ENCODE measurements at places on chromosomes 4 and X.

DNA sequence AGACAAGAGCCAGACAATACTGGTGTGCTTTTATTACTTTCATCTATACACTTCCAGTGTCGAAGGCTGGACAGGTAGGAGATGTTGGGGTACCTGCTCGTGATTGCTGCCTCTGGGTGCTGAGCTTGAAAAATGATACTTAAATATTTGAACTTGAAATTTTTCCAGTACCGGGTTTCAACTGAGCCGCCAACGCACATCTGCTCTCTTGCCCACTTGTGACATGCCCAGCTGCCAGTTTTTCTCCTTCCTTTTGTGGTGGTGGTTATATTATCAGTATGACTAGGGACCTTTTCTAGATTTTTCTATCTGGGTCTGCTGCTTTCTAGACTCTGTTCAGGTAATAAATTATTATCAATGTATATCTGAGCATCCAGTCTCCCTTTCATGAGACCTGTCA lies 3.4 kb downstream of the OGT start:
- DNase-seq, result no peak

- DNase-seq, result no peak
Observed at GRCh38 chr4:33724685-33725084, 2519.6 kb downstream of the ARAP2 start.

- no peak for DNase-seq
Observed at GRCh38 chrX:17086317-17086716, 139.9 kb downstream of the REPS2 start.

- DNase-seq, result no peak
Observed at GRCh38 chr4:156173486-156173885, 219.8 kb upstream of the CTSO start.

DNA sequence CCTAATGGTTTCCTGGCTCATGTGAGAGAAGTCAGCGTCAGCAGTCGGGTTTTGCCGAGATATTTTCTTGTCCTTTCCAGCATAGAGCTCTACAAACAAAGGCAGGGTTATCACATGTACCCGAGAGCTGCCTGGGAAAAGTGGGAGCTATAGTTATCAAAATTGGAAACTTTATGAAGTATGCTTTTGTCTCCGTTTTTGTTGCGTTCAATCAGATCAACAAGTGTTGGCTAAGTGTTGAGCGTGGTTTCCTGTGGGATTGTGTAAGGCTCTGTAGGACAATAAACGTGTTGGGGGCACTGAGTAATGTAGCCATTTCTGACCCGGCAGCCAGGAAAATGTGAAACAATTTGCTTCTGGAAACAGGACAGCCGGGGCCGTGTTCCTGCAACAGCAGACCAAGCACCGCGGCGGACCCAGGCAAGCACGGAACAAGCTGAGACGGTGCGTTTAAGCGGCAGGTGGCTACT lies at the start of gene BMX:
Gene BMX, plus strand, starts transcription at position 311 of the 470 bp plus-strand sequence. CDS start 7,547 bp downstream, outside the sequence.
- DNase-seq, result no peak

DNA sequence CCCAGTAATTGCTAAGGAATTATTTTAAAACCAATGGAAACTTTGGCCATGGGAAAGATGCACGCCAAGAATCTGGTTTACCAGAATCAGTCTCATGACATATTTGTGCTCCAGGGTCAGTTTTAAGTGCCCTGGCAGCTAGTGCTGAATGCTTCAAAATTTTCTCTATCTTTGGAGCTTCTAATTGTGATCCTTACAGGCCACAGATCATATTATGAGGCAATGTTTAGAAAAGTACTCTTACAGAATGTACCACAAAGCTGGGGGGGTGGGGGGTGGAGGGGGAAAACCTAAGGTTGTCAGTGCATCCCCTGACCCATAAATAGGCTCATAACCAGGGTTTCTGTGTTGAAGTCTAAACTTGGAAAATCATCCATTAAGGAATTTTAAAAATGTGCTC lies 514.5 kb downstream of the INPP4B start:
- DNase-seq, result peak; percentile 39

DNA sequence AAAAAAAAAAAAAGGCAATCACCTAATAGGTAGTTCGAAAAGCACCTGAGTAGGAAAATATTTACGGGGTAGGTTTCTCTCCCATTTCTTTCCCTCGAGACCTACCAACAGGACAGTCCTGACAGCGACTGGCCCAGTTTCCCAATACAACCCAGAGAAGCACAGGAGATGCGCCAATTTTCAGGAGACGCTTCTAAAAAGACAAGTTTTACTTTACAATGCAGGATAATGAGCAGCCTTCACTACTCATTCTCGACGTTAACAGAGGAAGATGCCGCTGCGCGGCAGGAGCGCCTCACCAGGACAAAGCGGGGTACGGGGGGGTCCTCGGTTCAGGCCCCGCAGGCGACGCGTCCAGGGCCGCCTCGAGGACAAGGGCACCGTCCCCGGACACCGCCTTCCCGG lies 708 bp downstream of the BCLAF3 start:
- no peak for DNase-seq

- DNase-seq, result no peak
Observed at GRCh38 chr4:86044593-86044985, 315.3 kb downstream of the MAPK10 start.

GRCh38 chr4:15894393-15894792 lies 44.1 kb downstream of the FGFBP1 start:
- DNase-seq, result no peak

DNA sequence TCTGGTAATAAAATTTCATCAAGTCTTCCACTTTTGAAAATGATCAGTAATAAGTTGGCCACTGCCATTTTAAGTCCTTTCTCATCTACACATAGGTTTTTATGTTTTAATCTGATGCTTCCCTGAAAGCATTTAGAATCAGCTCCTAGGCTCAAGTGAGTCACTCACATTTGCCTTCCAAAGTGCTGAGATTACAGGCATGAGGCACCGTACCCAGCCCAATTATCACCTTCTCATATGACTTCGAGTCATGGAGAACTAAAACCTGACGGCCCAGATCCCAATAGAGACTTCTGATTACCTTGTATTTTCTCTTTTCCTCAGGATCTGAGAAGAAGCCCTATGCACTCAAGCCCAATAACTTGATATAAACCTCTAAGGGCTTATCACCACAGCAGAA lies 140.8 kb downstream of the OPHN1 start:
- no peak for DNase-seq

DNA sequence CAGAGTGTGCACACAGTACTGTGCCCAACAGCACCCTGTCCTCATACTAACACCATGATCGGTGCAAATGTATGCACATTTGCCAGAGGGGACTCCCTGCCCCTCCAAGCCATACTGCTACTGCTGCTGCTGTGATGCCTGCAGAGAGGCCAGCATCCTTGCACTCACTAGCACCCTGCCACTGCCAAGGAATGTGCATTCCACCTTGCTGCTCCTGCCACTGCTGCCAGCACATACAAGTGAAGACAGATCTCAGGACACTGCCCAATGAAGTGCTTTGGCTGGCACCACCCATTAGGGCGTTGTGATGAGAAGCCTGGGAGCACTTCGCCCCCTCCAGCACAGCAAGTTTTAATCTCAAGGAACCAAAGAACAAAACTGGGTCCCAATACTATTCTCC lies 146.3 kb upstream of the DMD start:
- no peak for DNase-seq

- DNase-seq, result no peak
Observed at GRCh38 chr4:186148336-186148975, 42.9 kb upstream of the CYP4V2 start.

DNA sequence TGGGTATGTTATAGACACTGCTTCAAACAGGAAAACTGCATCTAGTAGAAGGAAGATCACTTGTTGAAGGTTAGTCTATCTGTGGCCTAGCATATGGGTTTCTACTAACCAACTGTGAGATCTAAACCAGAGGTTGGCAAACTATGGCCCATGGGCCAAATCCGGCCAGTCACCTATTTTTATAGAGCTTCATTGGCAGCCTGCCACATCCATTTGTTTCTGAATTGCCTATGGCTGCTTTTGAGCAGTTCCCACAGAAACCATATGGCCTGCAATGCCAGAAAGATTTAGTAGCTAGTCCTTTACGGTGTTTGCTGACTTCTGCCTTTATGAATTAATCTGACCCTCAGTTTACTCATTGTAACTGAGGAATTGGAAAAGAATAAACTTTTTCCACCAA lies 71.1 kb downstream of the MID1 start:
- no peak for DNase-seq

GRCh38 chr4:107472265-107472948 lies 247.6 kb downstream of the PAPSS1 start:
- DNase-seq, result no peak

DNA sequence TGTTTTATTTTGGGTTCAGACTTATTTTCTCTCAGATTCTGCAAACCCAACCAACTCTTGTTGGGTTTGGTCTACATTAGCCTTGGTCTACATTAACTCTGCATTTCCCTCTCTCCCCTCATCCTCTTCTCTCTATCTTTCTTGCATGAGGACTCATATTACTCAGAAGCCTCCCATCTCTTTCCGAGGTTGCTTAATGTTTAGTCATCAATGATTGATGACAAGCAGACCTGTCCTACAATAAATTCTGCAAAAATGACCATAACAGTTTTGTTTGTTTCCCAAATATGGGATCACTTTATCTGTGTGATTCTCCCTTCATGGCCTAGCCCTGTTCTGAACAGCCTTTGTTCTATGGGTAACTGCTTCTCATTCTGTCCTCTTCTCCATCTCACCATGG lies 75.2 kb downstream of the GABRB1 start:
- no peak for DNase-seq

DNA sequence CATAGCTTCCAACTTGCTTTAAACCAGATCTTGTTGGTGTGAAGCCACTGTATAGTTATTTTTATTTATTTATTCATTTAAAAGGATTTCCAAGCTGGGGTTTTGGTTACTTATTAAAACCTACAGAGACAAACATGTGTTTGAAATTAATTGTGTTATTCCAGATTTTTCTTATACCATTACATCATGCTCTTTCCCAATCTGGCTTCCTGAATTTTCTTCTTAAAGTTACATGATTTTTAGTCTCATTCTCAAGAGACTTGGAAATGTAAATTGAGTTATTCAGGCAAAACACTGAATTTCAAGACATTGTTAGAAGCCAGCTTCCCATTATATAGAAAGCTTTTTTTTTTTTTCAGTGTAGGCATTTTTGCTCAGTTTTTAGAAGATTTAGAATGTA lies 381.9 kb downstream of the IL1RAPL1 start:
- peak; percentile 12 for DNase-seq

- no peak for DNase-seq
Observed at GRCh38 chr4:111214371-111214770, 591.5 kb upstream of the PITX2 start.

DNA sequence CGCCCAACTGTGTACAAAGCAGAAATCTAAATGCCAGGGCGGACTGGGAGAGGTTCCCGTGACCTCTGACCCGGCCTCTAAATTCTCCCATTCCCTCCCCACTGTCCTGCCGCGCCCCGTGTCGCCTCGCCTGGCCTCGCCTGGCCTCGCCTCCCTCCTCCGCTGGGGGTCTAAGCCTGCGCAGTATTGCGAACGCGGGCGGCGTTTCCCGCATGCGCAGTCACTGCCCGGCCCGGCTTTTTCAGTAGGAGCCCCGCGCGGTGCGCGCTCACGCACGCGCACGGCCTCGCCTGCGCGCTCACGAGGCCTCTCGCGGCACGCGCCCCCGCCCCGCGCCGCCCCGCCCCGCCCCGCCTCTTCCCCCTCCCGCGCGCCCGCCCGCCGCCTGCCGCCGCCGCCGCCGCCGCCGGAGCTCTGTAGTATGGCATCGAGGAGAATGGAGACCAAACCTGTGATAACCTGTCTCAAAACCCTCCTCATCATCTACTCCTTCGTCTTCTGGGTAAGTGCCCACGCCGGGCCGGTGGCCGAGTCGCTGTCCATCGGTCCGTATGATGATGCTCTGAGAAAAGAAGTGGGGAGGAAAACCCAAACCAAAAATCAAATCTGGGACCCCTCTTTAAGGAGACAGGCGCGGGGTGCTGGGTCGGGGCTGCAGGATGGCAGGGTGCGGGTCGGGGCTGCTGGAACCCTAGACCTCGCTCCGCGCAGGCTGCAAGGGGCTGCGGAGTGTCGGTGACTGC lies at the start of gene TSPAN7:
Gene TSPAN7, plus strand, starts transcription at position 417 of the 743 bp plus-strand sequence. Its CDS starts 5 bp downstream, at position 422.
- DNase-seq, result peak; percentile 65

GRCh38 chrX:23904096-23904495 lies 3.6 kb downstream of the APOO start:
- no peak for DNase-seq

- DNase-seq, result peak; percentile 79
Observed at GRCh38 chrX:19811807-19812604, 75.4 kb downstream of the SH3KBP1 start.

DNA sequence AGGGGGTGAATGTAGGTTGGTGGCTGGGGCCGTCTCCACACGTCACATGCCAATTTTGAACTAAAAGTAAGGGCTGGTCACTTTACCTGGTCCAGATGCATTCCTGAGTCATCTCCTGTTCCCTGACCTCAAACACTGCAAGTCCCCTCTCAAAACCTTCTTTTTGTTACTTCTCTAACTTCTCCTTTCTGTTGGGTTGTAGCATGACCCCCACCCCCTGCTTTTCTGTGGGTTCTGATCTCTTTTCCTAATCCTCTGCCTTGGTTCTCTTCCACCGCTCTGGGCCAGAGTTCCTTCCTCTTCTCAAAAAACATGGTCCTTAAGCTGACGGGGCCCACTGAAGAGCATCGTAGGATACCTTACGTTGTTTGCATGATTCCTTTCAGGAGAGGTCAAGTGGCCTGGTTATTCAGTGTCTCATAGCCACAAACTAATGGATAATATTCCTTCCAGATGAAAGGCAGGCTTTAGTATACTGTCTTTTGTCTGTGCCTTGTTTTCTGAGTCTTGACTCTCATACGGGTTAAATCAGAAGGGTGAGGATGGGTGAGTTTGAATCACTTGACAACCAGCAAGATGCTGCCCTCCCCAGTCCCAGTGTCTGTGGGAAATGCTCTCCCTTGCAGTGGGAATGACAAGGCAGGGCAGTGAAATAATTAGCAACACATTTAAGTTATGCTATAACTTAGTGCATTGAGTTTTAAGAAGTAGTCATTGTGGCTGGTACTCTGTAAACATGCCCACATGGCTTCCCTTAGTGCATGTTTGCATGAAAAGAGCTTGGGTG lies 15.1 kb downstream of the SMS start:
- peak; percentile 38 for DNase-seq

GRCh38 chrX:72100051-72100755 lies 31.5 kb downstream of the RTL5 start:
- no peak for DNase-seq
